ENCODE measurements at places on chromosomes 1 and 21.

- no peak for DNase-seq
Measured at GRCh38 chr1:183827801-183828200, 22.9 kb downstream of the RGL1 start.

DNA sequence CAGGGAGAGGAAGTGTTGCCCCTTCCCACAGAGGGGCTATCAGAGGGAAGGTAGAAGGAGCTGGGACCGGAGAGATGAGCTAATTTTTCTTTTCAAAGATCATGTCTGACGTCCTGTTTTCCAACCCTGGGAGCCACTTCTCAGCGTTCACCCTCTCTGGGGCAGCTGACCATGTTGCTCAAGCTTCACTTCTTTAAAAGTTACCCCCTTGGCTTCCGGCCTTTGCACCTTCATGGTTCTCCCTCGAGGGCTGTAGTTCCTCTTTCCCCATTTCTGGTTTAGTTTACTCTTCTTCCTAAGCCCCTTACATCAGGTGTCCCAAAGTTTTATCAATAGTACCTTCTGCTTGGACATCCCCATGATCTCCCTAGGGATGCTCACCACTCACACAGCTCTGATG is 23.8 kb upstream of the CSF1 start:
- no peak for DNase-seq

DNA sequence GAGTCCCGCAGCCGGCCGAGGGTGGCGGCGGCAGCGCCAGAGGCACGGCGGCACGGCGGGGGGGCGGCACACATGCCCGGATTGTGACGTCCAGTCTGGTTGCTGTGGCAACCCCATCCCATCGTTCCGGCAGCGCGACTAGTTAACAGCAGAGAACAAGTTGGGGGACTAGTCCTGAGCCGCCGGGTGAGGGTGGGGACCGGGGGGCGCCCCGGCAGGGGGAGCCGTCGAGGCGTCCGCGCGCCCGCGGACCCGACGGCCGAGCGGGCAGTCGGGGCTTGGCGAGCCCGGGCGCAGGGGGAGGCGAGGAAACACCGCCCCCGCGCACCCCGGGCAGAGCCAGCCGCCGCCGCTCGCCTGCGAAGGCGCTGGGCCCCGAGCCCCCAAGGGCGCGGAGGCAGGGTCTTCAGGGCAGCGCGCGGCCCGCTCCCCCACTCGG is at the start of gene CHD5:
Gene CHD5 (minus strand): TSS at position 54 of the 439 bp plus-strand sequence. CDS start 298 bp downstream, outside the sequence.
- no peak for DNase-seq

GRCh38 chr21:39232861-39233291 is 49.6 kb upstream of the PSMG1 start:
- no peak for DNase-seq

DNA sequence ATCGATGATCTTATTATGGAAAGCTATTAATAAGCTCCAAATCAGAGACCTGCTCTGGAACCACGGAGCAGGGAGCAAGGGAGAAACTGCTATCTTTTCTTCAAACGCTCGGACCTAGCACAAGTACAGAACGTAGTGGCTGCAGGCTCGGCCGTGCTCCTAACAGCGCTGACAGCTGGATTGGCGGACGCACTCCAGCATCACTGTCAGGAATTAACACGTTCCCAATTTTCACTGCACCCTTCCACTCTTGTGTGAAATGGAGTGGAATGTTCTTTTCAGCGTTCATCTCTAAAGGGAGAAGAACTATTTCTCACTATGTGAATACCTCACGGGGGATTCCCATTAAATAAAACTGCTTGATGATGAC is 106.9 kb downstream of the ZNF281 start:
- DNase-seq: no peak
